ENCODE measurements at places on chromosomes 11 and 22.
A peak's percentile ranks its signal among the peaks of the same experiment; 100 is the strongest.

- no peak for DNase-seq
- H3K27me3 ChIP-seq: peaks cover 51% of the 10 kb centered on the region
- H3K27ac ChIP-seq: no peak overlapping the region
- H3K4me1 ChIP-seq: peaks cover 15% of the 10 kb centered on the region
- no peaks in the 10 kb centered on the region for H3K36me3 ChIP-seq
Observed at GRCh38 chr11:22433094-22433455, 94.9 kb downstream of the SLC17A6 start.

GRCh38 chr11:80414181-80415165, 973.6 kb upstream of the TENM4 start:
- H3K27me3 ChIP-seq: no peaks in the 10 kb centered on the region
- no peak for DNase-seq
- no peak overlapping the region for H3K4me3 ChIP-seq

DNA sequence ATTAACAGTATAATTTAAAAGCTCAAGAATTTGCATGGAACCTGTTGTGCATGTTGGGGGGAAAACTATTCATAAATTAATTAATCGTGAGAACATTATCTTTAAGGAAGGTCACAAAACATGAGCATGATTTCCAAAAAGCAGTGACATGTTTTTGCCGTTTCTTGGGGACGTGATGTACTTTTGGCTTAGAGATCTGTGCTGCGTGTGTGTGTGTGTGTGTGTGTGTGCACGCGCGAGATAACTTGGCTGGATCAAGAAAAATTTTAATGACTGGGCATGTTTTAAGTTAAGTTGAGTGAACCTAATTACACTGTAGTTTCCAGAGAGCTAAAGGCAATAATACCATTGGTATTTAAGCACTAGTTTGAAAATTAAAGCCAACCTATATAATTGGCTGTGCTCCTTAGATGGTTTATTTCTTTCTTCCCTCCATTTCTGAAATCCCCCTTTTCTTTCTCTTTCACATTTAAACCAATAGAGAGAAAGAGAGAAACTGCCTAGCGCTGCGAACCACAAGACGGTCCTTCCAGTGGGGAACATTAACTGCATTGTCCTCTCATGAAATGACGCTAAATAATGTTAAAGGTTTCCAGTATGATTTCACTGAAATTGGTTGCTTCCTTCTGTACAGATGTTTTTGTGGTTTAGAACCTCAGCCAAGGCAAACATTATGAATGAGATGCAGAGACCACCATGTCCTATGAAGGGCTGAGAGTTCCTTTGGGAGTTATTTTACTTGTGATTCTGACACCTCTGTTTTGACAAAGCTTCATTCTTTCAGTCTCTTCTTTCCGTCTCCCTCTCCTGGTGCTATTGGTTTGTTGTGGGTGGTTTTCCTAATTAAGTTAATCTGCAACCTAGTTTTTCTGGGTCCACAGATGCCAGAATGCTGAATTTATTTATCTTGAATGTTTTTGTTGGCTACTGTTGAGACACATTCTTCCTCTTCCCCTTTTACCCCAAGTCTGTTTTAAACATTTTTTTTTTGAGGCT, 51.7 kb downstream of the ZBTB16 start:
- no peaks in the 10 kb centered on the region for H3K27me3 ChIP-seq
- H3K27ac ChIP-seq: no peak overlapping the region
- no peak for DNase-seq
- peak overlapping the region; percentile 30 for H3K4me3 ChIP-seq
- peaks cover 8% of the 10 kb centered on the region for H3K4me1 ChIP-seq

DNA sequence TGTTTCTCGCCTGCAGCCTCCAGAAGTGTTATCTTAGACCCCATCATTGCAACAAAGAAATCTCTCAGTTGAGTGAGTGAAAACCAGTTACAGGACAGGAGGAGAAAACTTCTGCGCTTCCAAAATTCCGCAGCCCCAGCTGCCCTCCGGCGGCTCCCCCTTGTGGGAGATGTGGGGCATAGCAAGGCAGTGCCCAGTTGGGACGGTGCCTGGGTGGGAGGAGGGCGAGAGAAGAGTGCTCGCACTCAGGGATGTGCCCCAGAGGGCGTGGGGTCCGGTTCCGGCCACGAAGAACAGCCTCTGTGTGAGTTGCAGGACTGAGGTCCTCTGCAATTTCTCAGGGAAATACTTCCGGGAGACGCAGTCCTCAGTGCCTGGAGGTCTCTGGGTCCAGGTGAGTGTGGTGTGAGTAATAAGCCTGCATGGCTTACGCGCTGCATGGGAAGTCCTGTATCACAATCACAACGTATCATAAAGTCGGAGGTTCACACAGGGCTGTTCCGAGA, 87.0 kb upstream of the BLID start:
- DNase-seq: peak; percentile 45
- H3K4me3 ChIP-seq: no peak overlapping the region
- H3K27me3 ChIP-seq: peaks cover 39% of the 10 kb centered on the region
- H3K4me1 ChIP-seq: no peaks in the 10 kb centered on the region
- no peak overlapping the region for H3K27ac ChIP-seq

DNA sequence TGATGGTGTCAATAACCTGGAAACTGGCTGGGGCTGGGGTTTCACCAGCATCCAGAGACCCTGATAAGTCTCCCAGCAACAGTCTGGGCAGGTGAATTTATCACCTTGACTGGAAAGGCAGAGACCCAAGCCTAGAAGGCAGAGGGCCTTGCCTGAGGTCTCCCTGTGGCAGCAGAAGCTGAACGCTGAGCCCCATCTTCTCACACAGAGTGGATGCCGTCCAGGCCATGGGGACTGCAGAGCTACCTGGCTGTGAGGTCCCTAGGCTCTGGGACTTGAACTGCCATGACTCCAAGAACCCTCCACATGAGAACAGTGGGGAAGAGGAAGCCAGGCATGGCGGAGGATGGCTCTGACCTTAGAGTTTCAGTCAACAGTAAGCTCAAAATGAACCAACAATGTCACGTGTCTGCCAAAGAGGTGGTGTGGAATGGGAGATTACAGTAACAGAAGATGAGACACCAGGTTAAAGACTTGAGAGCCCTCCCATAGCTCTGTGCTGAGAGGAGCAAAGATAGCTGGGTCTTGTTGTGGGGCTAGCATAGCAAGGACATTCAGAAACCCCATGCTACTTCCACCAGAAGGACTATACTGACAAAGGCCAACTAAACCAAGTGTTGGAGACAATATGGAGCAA, 79.1 kb upstream of the LINC01488 start:
- no peak overlapping the region for H3K27ac ChIP-seq
- H3K27me3 ChIP-seq: no peaks in the 10 kb centered on the region

GRCh38 chr11:79046366-79046765, 394.5 kb downstream of the TENM4 start:
- H3K36me3 ChIP-seq: no peaks in the 10 kb centered on the region
- H3K27ac ChIP-seq: no peak overlapping the region
- H3K4me3 ChIP-seq: no peak overlapping the region
- DNase-seq: no peak
- H3K27me3 ChIP-seq: peaks cover 8% of the 10 kb centered on the region

DNA sequence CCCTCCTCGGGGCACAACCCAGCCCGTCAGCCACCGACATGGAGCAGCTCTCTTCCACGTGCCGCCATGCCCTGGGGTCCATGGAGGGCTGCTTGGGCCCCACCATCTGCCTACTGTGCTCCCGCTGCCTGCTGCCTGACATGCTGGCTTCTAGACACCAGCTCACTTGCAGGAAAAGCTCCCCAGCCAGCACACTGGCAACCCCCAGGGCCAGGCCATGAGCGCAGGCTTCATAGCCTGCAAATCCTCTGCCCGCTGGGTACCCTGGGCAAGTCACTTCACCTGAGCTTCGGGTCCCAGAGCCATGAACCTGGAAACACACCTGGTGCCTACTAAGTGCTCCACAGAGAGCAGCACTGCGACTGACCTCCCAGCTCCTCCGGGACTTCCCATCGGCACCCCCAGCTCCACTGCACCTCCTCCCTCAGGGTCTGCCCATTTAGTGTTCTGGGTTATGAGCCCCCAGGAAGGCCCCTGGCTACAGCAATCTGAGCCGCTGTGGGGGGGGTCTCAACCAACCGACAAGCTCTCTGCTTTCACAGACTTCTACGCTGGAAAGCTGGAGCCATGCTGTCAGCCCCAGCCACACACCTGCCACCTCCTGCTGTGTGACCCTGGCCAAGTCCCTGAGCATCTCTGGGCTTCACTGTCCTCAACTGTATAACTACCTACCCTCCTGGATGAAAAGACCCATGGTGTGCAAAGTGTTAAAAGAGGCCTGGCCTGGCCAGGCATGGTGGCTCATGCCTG, 139.2 kb downstream of the CRYBB2 start:
- H3K4me1 ChIP-seq: no peaks in the 10 kb centered on the region
- peaks cover 13% of the 10 kb centered on the region for H3K36me3 ChIP-seq
- H3K4me3 ChIP-seq: no peak overlapping the region
- H3K27me3 ChIP-seq: no peaks in the 10 kb centered on the region
- H3K27ac ChIP-seq: no peak overlapping the region

- H3K27me3 ChIP-seq: peaks cover 5% of the 10 kb centered on the region
- no peak overlapping the region for H3K27ac ChIP-seq
- H3K4me1 ChIP-seq: no peaks in the 10 kb centered on the region
Observed at GRCh38 chr11:116110802-116111201, 606.6 kb upstream of the CADM1 start.

DNA sequence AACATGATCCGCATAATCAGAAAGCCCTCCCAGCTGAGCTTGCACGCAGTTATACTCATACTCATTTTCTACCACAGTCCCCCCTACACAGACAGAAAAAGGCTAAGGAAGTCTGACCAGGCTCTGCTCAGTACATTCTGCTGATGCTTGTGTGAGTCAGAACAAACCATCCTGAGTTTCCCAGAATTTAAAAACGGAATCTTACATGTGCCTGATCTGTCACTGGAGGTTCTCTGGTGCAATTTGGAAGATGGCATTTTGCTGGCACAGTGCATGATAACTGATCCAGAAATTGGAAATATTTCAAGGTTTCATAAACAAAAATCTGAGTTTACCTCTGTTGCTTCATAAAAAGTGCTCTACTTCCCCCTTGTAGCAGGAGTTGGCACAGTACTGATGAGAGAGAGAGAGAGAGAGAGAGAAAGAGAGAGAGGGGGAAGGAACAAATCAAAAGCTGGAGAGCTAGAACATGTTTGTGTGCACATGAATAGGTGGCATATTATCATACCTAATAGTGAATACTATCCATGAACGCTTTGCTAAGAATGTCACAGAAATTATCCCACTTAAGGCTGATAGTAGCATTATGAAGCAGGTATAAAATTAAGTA, 1085.3 kb downstream of the DLG2 start:
- H3K4me1 ChIP-seq: no peaks in the 10 kb centered on the region
- H3K4me3 ChIP-seq: no peak overlapping the region
- no peak overlapping the region for H3K27ac ChIP-seq
- H3K36me3 ChIP-seq: no peaks in the 10 kb centered on the region

GRCh38 chr11:64076758-64077157, 41.0 kb downstream of the FLRT1 start:
- no peaks in the 10 kb centered on the region for H3K27me3 ChIP-seq
- H3K27ac ChIP-seq: no peak overlapping the region
- H3K4me1 ChIP-seq: no peaks in the 10 kb centered on the region
- H3K4me3 ChIP-seq: no peak overlapping the region
- no peak for DNase-seq

DNA sequence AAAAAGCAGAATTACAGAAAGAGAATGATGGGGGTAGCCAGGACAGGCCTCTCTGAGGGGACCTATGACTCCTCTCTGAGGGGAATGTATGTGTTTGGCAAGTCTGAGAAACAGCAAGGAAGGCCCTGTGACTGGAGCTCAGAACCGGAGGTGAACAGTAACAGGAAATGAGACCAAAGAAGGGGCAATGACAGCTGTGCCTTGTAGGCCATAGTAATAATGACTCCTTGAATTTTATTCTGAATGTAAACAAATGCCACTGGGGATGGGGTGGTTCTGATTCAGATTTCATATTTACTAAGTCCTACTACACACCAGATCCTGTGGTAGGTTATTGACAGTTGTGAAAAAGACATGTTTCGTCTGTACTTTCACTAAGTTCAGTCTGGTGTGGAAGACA, 52.8 kb upstream of the APOA1 start:
- peaks cover 12% of the 10 kb centered on the region for H3K4me1 ChIP-seq
- no peak overlapping the region for H3K27ac ChIP-seq
- DNase-seq: no peak

DNA sequence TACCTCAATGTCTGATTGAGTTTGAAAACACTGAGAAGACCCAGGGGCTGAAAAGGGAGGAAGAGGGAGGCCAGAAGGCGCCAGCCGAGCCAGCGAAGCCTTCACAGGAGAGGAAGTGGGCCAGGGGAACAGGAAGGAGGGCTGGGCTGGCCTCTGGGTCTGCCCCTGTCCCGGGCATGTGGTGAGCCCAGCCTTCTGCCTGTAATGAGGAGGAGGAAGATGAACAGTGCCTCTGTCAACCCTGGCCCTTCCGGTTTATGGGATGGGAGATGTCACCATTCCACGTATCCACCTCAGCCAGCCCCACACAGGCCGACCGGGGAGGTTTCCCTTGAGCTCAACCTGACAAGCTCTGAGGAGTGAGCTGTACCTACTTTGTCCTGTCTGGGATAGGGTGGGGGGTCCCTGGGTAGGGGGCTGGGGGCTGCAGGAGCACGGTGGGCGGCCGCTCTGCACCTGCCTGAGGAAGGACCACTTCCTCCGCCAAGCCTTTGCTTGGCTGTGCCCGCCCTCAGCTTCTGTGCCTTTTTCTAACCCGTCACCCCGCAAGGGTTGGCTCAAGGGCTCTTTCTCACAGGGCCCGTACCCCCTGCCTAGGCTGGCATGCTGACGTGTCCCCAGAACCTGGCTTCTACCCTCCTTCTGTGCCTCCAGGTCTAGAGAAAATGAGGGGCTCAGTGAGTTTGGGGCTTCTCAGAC, 2.0 kb downstream of the PARVG start:
- DNase-seq: peak; percentile 59
- peak overlapping the region; percentile 92 for H3K27ac ChIP-seq

DNA sequence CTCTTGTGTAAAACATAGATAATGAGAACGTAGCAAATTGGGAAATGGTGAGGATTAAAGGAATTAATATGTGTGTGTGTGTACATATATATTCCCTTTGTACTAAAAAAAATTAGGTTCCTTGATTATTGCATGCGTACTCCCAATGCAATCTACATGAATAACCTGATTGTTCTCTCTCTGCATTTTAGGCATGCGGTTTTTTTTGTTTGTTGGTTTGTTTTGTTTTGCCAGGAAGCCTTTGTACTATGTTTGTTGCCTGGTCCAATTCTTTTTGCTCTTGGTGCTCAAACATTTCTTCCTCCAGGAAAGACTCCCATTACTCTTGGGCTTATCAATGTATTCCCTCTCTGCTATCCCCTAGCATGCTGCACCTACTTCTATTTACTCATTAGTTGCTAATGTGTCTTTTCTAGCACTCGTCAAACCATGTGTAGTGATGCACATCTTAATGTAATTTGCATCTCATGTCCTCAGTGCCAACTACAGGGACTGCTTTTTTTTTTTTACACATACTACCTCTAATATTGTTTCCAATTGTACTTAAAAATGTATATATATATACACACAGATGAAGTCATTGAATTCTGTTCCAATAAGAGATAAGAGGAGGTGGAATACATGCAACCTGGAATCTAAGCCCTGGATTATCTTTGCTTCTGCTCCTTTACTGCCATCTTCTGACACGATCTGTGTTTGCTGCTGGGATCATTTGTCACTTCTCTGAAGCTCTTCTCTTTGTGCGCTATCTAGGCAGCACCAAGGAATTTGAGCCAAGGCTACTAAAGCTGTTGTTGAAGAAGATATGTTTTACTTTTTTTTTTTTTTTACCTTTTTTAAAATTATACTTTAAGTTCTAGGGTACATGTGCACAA, 197.2 kb upstream of the ANO3 start:
- H3K36me3 ChIP-seq: no peaks in the 10 kb centered on the region
- H3K27ac ChIP-seq: no peak overlapping the region
- DNase-seq: no peak

- H3K4me3 ChIP-seq: no peak overlapping the region
- H3K4me1 ChIP-seq: no peaks in the 10 kb centered on the region
- no peak for DNase-seq
- H3K27me3 ChIP-seq: no peaks in the 10 kb centered on the region
- H3K36me3 ChIP-seq: no peaks in the 10 kb centered on the region
Observed at GRCh38 chr11:70477609-70478008, 79.3 kb downstream of the CTTN start.

GRCh38 chr11:95863486-95864140, 60.3 kb downstream of the MTMR2 start:
- no peaks in the 10 kb centered on the region for H3K27me3 ChIP-seq
